CD4-positive, alpha-beta T cell treated with Interleukin-6 for 4 hours (primary cell): ENCODE measurements at places on chromosomes 4 and X.

DNA sequence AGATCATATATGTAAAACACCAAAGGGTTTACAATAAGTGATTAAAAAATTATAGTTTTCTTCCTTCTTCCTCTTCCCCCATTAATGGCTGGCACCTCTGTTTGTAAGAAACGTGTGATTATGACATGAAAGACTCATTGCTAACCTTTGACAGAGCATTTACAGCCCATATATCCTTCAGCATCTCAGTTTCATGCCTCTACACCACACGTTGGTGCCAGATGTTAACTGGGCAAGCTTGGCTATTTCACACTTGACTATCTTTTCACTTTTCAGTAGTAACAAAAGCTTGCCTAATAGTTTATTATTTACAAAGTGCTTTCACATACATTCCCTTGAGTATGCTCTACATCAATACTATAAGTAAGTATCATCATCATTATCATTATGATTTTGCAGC is 65.3 kb upstream of the C1QTNF7 start:
- DNase-seq: no peak

DNA sequence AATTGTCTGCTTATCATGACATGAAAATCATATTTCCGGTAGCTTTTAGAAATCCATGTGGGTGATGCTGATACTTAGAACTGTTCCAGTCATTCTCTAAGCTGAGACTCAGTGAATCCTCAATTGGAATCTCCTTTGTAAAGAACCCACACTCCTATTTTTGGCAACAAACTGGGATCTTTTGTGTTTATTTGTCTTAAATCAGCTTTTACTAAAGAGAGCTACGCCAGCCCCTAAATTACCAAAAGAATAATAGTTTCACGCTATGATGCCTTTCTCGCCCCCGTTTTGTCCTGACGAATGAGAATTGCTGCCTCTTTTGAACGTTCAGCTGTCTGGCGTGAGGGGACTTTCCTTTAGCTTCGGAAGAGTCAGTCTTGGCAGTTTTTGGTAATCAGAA is 195.9 kb downstream of the SHOX start:
- DNase-seq: no peak

- no peak for DNase-seq
These were observed 227.8 kb downstream of the STIM2 start for GRCh38 chr4:27088491-27088890.

DNA sequence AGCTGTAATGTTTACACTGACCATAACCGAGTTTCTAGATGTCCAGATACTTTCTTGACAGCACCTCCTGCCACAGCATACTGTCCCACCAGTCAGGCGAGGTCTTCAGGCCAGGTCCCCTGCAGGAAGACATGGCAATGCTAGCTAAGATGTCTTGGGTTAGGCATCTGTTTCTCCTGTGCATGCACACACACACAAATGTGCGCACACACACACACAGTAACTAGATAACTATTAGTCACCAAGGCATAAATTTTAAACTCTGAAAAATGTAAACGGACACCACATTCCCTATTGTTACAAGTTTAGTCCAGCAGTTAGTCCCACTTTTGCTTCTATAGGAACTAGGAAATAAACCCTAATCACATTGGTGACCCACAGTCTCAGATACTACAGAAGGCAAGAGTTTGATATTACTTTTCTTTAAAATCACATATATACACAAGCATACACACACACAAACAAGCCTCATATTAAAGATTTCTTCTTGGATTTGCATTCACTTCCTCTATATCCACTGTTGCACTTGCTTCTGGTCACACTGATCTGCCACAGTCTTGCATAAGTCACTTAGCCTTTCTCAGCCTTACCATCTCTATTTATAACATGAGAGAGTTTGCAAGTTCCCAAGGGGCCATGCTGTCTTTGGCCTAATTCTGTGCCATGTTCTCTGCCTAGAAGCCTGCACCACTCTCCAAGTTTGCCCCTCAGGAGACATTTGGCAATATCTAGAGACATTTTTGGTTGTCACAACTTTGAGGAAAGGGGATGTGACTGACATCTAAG is 32.2 kb downstream of the IL21 start:
- no peak for DNase-seq

- DNase-seq: no peak
These were observed 112.9 kb upstream of the AGA start for GRCh38 chr4:177555007-177555574.

DNA sequence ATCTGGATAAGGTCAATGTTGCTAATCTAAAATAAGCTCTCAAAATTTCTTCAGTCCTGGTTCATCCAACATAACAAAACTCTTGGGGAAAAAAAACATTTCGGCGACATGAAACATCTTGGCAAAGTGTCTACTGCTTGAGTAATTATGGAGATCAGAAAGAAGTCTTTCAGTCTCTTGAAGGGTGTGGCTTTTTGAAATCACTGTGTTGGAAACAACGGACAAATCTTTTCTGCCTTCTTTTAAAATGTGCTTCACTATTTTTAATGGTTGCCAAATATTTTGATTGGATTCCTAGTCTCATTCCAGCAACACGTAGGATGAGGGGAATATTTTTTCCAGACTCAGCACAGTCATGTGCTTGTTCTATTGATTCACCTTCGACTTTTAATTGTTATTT is 138.6 kb downstream of the KLHL8 start:
- no peak for DNase-seq

- no peak for DNase-seq
These were observed 139.3 kb upstream of the MXRA5 start for GRCh38 chrX:3485727-3486126.

GRCh38 chr4:94488670-94489069 is 36.9 kb downstream of the PDLIM5 start:
- no peak for DNase-seq

DNA sequence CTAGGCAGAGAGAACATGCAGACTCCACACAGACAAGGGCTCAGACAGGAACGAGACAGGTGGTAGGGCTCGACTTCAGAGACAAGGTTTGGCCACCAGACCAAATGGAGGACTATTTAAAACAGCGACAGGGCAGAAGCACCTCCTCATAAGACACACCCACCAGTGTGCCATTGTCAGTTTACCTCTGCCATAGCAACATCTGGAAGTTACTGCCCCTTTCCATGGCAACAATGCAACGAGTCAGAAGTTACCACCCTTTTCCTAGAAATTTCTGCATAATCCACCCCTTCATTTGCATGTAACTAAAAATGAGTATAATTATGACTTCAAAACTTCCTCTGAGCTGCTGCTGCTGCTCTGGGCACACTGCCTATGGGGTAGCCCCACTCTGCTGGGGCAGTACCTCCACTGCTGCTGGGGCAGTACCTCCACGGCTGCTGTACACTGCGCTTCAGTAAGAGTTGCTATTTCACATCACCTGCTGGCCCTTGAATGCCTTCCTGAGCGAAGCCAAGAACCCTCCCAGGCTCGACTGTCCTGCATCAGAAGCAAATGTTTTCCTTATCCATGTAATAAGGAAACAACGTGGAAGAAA is 2222.3 kb upstream of the AGA start:
- no peak for DNase-seq

DNA sequence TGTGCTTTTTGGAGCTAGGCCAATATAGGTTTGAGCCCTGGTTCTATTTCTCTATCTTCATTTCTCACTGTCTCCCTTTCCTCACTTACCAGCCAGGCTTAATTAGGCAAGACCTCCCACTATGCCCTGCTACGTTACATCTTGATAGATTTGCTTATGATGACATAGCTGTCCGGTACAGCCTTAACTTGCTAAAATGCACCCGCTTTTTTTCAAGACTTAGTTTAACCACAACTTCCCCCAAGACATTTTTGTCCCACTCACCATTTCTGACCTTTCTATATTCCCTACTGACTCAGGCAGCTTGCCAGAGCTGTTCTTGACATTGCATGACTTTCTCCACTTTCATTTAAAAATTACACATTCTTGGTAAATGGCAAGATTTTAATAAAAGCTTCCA is 152.6 kb downstream of the MID1 start:
- DNase-seq: no peak

DNA sequence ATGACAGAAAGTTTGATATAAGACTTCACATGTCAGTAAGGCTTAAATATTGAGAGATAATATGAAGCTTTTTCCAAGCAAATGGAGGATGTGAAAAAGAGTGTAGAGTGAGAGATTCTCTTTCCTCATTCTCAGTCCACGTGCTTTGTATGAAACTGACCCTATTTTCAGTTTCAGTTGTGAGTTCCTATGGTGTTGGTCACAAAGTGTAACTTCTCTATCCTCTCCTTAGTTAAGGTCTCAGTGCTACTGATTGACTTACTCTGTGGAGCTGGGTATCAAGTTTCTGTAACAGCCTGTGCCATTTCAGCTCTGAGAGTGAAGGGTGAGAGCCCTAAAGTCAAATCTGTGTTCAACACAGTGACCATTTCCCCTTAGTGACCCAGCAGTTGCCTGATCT is 277.2 kb downstream of the EPHA5 start:
- DNase-seq: no peak

DNA sequence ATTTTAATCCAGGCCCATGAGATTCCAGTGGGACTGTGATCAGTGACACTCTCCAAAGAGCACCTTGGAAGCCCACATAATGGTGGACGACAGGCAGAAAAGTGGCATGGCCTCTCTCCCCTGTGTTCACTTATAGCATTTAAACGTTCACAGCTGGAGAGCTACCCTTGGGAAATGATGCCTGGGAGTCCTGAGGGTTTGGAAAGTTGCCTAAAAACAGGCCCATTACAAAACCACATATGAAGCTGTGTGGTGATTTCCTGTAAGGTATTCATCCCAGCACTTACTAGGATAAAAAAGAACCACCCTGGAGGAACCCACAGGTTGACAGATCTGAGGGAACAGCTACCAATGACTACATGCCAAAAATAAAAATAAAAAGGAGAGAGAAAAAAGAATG is 193.2 kb downstream of the RASL11B start:
- DNase-seq: no peak

GRCh38 chr4:2295900-2296442 is 34.1 kb upstream of the MXD4 start:
- DNase-seq: no peak

- no peak for DNase-seq
These were observed 298.4 kb downstream of the ARHGAP10 start for GRCh38 chr4:148030193-148030873.

GRCh38 chr4:121340247-121340646 is 40.6 kb downstream of the QRFPR start:
- DNase-seq: no peak

GRCh38 chrX:107715331-107716117 is 60.1 kb downstream of the TSC22D3 start:
- DNase-seq: peak; percentile 17

GRCh38 chr4:110799211-110799610 is 176.3 kb upstream of the PITX2 start:
- DNase-seq: no peak

GRCh38 chr4:87030124-87030523 is 95.3 kb downstream of the AFF1 start:
- DNase-seq: no peak

- DNase-seq: no peak
These were observed 1829.0 kb upstream of the PCDH7 start for GRCh38 chr4:28890949-28891775.

DNA sequence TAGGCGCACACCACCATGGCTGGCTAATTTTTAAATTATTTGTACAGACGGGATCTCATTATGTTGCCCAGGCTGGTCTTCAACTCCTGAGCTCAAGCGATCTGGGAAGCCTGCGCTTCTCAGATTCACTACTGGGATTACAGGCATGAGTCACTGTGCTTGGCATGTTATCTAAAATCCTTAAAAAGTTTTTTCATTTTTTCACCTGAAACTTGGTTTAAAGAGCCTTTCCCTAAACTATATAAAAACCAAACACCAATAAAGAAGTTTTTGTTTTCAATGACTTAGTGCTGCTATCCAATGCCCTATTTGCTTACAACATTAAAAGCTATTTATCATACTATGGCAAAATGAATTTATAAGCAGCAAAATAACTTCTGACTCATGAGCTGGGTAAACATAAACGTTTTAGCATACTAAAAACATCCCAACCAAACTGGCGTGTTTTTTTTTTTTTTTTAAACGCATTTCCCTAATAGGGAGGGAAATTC is 127.8 kb downstream of the UBE2K start:
- no peak for DNase-seq

DNA sequence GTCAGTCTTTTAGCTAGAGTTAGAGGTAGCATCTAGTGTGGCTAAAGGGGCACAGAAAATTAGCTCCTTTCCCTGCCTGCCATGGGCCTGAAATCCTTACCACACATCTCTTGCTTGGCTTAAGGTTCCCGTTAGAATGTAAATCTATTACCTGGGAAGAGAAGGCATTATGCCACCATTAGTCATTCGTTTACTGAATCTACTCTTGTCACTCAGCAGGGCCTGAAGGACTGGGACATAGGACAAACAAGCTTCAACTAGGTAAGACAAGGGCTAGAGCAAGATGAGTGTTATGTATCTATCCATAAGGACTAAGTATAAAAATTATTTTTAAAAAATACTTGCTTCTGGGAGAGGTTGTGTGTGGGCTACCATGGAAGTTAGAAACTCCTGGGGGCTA is 112.4 kb downstream of the CT47B1 start:
- no peak for DNase-seq

DNA sequence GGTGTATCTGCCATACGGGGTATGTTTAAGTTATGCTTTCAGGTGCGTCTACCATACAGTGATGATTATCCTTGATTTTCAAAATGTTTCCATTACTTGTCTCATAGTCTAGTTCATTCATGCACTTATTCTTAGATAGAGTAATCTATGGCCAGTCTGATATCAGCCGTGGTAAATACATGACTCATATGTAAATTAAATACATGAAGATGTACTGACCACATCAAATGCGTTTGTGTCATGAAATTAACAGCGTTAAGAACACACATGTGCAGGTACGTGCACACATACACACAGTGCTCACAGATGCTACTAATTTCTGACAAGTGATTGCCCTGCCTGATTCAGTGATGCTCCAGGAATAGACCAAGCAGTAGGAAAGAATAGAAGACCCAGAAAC is 75.2 kb upstream of the EXOC1L start:
- no peak for DNase-seq

DNA sequence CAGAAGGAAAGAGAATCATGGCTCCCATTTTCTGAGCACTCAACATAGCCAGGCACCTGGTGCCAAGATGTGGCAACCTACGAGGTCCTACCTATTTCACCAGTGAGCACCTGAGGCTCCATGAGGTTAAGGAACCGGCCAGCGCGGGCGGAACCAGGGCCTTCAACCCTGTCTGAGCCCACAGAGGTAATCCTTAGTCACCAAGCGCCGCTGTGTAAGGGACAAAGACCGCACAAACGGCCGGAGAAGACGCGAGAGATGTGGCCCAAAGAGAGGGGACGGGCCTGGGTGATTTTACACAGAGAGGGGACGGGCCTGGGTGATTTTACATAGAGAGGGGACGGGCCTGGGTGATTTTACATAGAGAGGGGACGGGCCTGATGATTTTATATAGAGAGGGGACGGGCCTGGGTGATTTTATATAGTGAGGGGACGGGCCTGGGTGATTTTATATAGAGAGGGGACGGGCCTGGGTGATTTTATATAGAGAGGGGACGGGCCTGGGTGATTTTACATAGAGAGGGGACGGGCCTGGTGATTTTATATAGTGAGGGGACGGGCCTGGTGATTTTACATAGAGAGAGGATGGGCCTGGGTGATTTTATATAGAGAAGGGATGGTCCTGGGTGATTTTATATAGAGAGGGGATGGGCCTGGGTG is 114.2 kb downstream of the SMIM20 start:
- DNase-seq: no peak
